Lower lobe of right lung (tissue), 2 donors: ENCODE measurements at places on chromosomes 13 and 19. TPM values are rescaled to one million over a fixed set of nuclear protein-coding genes. Genes with fewer than 3 reads are reported as not detected.

GRCh38 chr19:45817725-45818301, 2.7 kb upstream of the RSPH6A start:
- DNase-seq: no peak

GRCh38 chr13:40213779-40214178, 452.7 kb downstream of the FOXO1 start:
- no peak for DNase-seq

DNA sequence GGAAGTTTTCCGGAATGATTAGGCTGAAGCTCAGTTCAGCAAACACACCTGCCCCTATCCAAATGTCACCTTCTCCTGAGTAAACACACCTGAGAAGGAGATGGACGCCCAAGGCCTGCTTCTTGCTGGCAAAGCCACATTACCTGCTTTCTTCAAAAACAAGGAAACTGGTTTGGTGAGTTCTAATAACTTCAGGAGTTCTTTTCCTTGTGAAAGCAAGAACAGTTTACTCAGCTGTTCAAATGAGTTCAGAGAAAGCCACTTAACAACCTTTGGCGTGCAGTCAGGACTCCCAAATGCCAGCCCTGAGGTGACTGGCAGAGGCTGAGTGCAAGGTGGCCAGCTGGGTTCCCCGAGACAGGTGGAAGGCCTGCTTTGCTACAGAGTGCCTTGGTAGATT, 160.5 kb downstream of the STK24 start:
- DNase-seq: peak; percentile 82

- DNase-seq: no peak
Measured at GRCh38 chr13:59710416-59710815, 453.3 kb downstream of the DIAPH3 start.

DNA sequence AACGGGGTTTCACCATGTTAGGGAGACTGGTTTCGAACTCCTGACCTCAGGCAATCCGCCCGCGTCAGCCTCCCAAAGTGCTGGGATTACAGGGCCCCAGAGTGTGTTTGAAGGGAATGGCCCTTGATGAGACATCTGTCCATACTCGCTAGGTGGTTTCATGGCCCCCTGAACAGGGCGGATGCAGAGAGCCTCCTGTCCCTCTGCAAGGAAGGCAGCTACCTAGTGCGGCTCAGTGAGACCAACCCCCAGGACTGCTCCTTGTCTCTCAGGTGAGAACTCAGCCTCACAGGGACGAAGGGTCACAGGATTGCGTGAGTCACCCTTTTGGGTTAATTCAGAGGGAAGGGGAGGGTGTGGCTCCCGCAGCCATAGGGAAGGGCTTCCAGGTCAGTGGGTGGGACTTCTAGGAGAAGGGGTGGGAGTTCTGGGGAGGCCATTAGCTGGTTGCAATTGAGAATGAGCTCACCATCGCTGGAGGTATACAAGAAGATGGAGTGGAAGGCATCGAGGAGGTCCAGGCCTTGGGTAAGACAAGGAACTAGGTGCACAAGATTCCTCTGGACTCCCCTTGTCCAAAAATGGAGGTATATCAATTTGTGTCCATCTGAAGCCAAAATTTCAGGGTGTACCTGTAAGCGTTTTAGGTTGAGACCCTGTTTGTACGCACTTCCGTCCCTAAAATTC, 9.2 kb downstream of the SHD start:
- DNase-seq: no peak

GRCh38 chr19:42226886-42227285, 6.8 kb downstream of the ZNF526 start:
- no peak for DNase-seq

DNA sequence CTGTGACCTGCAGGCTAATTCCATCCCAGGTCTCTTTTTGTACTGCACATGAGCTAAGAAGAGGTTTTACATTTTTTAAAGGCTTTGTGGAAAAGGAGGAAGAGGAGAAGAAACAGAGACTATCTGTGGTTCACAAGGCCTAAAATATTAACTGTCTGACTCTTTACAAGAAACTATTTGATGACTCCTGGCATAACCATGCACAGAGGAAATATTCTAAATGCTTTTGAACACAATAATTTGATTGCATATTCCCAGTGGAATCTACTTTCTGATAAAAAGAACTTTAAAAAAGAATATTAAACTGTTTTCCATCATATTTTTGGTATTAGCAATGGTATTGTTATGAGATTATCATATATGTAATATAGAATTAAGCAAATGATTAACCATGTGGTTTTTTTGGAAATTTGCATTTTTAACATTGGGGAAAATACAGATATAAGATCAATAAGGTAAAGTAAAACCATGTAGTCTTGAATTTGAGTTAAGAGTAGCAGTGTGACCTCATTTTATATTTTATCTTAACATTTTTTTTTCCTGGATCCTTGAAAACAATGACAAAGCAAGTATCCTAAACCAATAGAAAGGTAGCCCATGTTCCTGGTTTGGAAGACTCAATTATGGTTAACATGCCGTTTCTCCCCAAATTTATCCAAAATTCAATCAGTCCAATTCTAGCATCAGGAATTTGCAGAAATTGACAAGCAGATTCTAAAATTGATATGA, 251.0 kb downstream of the UQCRFS1 start:
- DNase-seq: no peak

DNA sequence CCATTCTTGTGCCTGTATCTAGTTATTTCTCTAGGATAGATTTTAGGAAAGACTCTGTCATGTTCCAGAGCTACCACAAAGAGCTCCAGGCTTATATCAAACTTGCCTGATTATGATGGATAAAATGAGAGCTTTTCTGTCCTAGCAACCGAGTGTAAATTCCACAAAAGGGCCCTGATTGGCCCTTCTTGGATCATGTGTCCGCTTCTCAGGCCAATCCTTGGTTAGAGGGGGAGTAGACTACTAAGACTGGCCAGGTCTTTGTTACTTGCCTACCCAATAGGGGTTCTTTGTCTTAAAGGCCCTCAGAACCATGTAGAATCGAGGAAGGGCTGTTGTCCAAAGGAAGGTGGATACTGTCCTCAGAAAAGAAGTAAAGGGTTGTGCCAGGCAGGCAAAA, 2.4 kb downstream of the DHX34 start:
- no peak for DNase-seq

DNA sequence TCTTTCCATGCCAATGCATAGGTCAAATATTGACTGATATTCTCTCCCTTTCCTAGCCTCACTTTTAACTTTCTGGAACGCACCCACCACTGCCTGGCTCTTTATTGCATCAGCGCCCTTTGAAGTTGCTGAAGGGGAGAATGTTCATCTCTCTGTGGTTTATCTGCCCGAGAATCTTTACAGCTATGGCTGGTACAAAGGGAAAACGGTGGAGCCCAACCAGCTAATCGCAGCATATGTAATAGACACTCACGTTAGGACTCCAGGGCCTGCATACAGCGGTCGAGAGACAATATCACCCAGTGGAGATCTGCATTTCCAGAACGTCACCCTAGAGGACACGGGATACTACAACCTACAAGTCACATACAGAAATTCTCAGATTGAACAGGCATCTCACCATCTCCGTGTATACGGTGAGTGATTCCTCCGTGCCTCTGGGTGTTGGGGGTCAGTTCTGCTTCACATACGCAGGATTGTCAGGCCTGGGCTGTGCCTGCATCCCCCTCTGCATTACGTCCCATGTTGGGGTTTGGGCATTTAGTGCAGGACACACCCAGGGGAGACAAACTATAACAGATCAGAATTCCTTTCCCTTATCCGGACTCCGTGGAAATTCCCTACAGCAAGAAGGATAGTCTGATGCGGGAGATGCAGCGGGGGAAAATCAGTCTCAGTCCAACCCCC, 1.3 kb downstream of the CEACAM21 start:
- DNase-seq: no peak

- DNase-seq: peak; percentile 91
Measured at GRCh38 chr19:50330365-50331078, 1.3 kb upstream of the KCNC3 start.

GRCh38 chr13:49303533-49304252, 56.0 kb downstream of the CDADC1 start:
- no peak for DNase-seq

- DNase-seq: no peak
Measured at GRCh38 chr19:1105008-1105872, 1.4 kb downstream of the GPX4 start.

DNA sequence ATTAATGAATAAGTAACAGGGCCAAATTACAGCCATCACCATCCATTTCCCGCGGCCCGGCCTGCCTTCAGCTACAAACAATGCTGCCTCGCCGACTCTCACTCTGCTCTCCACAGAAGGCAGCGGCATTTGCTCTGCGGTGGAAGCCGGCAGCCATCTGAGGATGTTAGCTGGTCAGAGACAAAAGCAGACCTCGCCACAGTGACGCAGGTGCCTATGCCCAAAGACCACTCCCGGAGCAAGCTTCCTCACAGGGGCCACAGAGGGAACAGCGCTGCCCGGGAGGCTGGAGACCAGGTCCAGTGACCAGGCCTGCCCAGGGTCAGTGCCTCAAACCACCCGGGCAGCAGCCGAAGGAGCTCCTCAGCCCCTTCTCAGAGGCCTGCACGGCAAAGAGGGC, 16.4 kb downstream of the PEPD start:
- no peak for DNase-seq

DNA sequence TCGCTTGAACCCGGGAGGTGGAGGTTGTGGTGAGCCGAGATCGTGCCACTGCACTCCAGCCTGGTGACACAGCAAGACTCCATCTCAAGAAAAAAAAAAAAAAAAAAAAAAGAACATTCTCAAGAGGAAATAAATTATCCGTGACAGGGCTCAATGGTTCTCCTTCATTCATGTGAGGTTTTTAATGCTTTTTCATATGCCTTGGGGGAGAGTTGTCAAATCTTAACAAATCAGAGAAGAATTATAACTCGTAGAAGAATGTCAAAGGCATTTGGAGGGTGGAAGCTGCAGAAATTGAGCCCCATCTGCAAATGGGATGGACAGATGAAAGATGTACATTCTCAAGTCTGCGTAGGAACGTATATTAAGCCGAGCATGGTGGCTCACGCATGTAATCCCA, 34.9 kb upstream of the HOMER3 start:
- no peak for DNase-seq

DNA sequence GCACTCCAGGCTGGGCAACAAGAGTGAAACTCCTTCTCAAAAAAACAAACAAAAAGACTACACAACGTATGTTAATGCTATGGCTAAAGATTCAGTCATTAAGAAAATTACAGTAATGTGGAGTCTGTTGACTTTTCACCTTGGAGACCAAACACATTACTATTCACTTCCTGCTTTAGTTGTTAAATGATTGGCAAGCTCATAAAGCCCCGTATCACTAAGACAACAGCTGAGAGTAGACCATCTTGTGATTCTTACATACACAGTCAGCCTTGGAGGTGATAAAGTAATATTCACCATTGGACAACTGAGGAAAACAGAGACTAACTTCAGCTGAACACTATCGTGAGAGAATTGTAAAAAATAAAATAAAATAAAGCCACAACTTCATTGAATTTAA, 86.5 kb downstream of the KCTD12 start:
- DNase-seq: no peak

DNA sequence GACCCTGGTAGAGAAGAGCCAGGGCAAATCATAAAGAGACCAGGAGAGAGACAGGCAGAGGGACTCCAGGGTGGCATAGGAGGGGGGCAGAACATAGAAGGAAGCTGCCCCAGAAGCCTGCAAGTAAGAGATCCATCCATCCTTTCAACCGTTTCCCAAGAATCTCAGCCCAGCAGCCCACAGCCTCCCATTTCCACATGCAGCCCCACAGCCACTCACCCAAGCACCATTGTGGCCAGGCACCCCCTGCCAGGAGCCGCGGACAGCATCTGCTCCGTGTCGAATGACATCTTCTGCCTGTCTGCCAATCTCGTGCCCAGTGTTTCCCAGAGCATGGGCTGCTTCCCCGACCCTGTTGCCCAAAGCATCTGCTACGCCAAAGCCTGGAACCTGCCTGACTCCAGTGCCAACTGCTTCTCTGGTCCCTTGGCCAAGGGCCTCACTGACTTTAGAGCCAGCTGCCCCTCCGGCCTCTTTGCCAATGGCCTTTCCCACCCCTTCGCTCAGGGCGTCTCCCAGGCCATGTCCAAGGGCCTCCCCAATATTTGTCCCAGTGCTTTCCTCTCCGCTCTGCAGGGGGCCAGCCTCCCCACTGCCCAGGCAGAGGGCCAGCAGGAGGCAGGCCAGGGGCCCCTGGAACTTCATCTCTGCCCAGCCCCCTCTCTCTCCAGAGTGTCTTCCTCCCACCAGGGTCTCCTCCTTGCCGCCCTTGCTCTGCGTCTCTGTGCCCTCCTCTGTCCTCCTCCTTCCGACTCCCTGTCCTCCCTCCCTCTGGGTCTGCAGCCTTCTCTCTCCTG, 420 bp downstream of the DMKN start:
- no peak for DNase-seq

DNA sequence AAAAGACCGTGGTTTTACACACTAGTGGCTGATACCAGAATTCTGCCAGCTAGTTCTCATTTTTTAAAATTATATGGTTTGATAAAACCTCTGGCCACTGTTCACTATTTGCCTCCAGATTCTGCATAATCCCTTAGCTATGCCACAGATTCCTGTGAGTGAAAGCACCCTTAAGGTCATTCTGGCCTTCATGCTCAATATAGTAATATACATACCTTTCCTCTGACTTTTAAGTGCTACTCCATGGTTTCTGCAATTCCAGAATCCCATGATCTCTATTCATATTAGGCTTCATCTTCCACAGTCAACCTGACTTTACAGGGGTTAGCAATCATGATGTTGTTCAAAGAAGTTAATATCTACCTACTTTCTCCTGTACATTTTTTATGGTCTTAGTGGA, 274.1 kb upstream of the EDNRB start:
- no peak for DNase-seq

GRCh38 chr19:17488593-17489391, 18.5 kb downstream of the SLC27A1 start:
- peak; percentile 94 for DNase-seq

DNA sequence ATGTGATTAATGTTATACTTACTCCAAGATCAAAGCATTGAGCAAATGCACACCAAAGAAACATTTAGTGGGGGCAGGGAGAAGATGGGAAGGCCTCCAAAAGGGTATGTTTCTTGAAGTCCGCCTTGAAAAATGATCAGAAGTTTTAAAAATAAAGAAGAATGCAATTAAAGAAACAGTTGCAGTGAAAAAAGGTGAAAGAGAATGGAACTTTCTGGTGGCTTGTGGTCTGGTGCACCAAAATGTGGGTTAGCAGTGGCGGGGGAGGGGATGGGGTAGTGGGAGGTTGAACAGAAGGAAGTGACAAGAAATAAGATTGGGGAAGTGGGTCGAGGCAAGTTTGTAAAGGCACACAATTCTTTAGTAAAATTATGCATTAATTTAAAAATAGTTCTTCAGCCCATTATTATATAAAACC, 2.5 kb downstream of the LCP1 start:
- peak; percentile 75 for DNase-seq

GRCh38 chr13:91203430-91203829, 144.1 kb upstream of the MIR17HG start:
- DNase-seq: no peak

- no peak for DNase-seq
Measured at GRCh38 chr13:94674609-94675348, 37.6 kb downstream of the SOX21 start.

Gene ZNF681
- 1.7 TPM for total RNA-seq

Gene SLC25A15
- total RNA-seq: 3.3 TPM

Gene SPPL2B
- total RNA-seq: 52.3 TPM

Gene USHBP1
- 8.2 TPM for total RNA-seq

Gene UTP14C
- 18.4 TPM for total RNA-seq

Gene CACNA1A
- 0.71 TPM for total RNA-seq
